ENCODE measurements at places on chromosomes 12 and 14. TPM values are rescaled to one million over a fixed set of nuclear protein-coding genes. Genes with fewer than 3 reads are reported as not detected.

DNA sequence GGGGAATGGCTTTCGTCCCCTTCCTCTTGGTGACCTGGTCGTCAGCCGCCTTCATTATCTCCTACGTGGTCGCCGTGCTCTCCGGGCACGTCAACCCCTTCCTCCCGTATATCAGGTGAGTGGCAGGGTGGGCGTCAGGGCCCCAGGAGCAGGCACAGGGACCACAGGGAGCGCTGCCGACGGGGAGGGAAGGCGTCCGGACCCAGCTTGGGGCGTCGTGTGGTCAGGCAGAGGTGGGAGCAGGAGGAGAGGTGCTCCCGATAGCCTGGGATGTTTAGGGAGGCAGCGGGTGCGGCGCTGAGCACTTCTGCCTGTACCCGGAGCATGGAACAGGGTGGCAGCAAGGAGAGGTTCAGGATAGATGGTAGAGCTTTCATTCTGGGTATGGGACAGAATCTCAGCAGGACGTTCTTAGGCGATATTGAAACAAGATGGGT, 444 bp downstream of the DRAM1 start:
- no peaks in the 10 kb centered on the region for H3K27me3 ChIP-seq
- no peaks in the 10 kb centered on the region for H3K36me3 ChIP-seq
- H3K4me3 ChIP-seq: peak overlapping the region; percentile 80
- DNase-seq: no peak

- no peaks in the 10 kb centered on the region for H3K27me3 ChIP-seq
- no peak for DNase-seq
- no peak overlapping the region for H3K4me3 ChIP-seq
- no peaks in the 10 kb centered on the region for H3K36me3 ChIP-seq
These were observed 17.3 kb downstream of the COX14 start for GRCh38 chr12:50129290-50129689.

- no peak for DNase-seq
- peaks cover 19% of the 10 kb centered on the region for H3K4me1 ChIP-seq
These were observed 10.2 kb downstream of the KCNH3 start for GRCh38 chr12:49548822-49549648.

DNA sequence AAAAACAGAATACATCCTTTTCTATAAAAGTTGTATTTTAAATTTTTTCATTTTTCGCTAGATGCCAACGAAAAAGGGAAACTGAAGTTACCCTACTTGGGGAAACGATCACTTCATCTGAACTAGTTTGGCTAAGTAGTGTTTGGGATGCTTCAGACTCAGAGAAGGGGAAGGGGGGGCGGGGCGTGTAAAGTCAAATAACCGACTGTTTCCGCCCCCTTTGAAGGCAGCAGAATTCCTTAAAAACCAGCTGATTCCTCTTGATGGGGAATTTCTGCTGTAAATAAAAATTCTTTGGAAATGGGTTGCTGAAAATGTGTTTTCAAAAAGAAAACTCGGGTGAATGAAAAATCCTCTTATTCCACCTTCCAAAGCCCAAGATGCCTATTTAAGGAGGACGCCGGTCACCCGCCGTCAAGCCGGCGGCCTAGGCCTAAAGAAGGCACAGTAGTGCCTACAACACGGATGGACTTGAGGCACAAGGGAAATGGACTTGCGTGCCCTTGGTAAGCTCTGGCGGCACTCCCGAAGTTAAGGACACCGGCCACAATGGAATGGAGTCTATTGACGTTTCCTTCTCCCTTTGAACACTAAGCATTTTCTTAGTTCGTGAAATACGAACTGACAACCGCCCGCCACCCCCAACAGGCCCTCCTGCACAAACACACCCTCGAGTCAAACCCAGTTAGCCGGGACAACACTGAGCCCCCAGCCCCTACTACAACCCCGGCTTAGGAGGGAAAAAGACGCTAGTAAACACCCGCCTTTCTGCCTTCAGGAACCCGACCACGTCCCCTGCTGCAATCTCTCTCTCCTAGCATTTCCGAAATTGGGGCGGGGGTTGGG, 1.9 kb downstream of the ATXN2 start:
- peak overlapping the region; percentile 96 for H3K4me3 ChIP-seq
- DNase-seq: peak; percentile 48
- H3K27me3 ChIP-seq: no peaks in the 10 kb centered on the region
- peaks cover 24% of the 10 kb centered on the region for H3K4me1 ChIP-seq

DNA sequence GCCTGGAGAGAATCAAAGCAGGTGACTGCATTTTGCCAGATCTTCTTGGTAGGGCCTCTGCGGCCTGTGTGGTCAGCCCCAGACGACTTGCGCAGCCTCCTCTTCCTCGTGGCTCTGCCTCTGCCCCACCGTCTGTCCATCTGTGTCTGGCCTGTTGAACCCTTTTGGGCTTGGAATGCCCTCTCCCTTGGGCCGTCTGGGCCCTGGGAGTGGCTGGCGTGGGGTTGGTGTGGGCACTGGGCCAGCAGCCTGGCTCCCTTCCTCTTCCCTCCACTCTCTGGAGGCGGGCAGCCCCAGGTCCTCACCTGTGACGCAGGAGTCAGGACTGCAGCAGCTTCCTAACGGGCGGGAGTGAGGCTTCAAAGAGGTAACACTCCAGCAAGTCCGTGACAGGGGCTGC, 9.7 kb upstream of the CCDC197 start:
- H3K36me3 ChIP-seq: no peaks in the 10 kb centered on the region
- peaks cover 48% of the 10 kb centered on the region for H3K4me1 ChIP-seq
- no peak overlapping the region for H3K4me3 ChIP-seq
- DNase-seq: no peak
- H3K27ac ChIP-seq: peak overlapping the region; percentile 83
- H3K27me3 ChIP-seq: no peaks in the 10 kb centered on the region

- no peak overlapping the region for H3K4me3 ChIP-seq
- H3K36me3 ChIP-seq: peaks cover 72% of the 10 kb centered on the region
- H3K4me1 ChIP-seq: peaks cover 42% of the 10 kb centered on the region
- no peak overlapping the region for H3K27ac ChIP-seq
- H3K27me3 ChIP-seq: no peaks in the 10 kb centered on the region
These were observed 14.5 kb upstream of the LLPH start for GRCh38 chr12:66144791-66145754.

- H3K4me1 ChIP-seq: peaks cover 13% of the 10 kb centered on the region
- H3K36me3 ChIP-seq: no peaks in the 10 kb centered on the region
- no peaks in the 10 kb centered on the region for H3K27me3 ChIP-seq
- no peak overlapping the region for H3K4me3 ChIP-seq
These were observed 55.3 kb downstream of the ISCA2 start for GRCh38 chr14:74548881-74549280.

The ESYT1 gene
- total RNA-seq: 28.8 TPM

The C12orf60 gene
- 3.8 TPM for total RNA-seq

The TTC9 gene
- 1.3 TPM for total RNA-seq
